ENCODE measurements at places on chromosomes 4 and X.

- no peak for DNase-seq
Measured at GRCh38 chrX:149493567-149494562, 11.2 kb downstream of the IDS start.

DNA sequence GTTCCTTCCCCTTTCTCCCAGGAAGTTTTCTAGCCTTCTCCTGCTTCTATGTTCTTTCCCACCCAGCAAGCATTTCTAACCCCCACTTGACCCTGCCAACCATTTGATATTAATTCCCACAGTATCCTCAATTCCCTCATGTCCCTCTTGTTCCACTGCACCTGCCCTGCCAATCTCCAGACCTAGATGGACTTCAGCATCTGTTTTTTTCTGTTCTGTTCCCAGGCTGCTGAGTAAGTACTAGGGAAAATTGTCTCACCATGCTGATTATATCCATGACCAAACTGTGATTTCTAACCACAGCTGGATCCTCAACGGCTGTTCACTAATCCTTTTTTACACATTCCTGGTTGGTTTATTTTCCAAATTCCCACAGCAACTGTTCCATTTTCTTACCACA lies 37.7 kb downstream of the CLCN5 start:
- no peak for DNase-seq

DNA sequence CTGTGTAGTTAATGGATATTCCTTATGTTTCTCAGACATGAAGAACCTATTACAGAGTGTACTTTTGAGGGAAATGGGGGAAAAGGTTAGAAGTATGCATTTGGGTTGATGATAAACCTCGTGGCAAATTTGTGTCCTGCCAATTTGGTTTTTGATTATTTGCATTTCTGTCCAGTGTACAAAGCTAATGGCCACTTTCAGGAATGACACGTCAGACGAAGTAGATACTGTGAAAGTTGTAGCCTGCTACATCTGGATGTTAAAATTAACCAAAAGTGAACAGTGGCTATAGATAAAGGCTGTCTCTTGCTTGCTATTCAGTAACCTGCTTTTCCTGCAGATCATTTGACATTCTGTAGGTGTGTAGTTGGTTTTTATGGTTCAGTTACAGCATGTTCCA lies 1.0 kb downstream of the PRDX4 start:
- no peak for DNase-seq

GRCh38 chr4:123922847-123923246 lies 526.3 kb downstream of the SPRY1 start:
- DNase-seq = no peak

- DNase-seq = no peak
Measured at GRCh38 chr4:3313556-3314228, 20.9 kb downstream of the RGS12 start.

- no peak for DNase-seq
Measured at GRCh38 chr4:128220286-128221235, 67.1 kb downstream of the PGRMC2 start.

GRCh38 chr4:89541998-89542397 lies 234.4 kb upstream of the GPRIN3 start:
- DNase-seq = no peak

DNA sequence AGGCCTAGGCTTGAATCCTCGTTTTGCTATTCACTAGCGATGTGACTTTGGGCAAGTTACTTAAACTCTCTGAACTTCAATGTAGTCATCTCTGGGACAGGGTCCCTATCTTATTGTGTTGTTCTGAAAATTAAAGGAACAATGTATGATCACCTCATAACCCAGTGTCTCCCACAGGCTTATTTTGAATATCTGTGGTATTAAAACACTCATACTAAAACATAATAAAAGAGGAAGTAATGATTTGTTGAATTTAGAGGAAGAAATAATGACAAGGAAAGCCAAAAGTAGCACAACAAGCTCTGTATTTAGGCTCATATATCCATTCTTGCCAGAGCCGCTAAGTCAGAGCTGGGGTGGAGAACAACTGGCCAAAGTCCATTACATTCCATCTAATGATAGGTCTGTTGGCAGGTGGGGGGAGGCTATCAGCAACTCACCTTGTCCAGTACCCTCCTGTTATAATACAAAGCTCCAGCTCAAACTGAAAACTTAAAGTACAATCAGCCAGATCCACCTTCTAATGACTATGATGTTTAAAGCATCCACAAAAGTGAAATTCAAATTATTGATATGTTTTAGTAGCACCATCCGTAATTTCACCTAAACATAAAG lies 64.5 kb upstream of the LSM6 start:
- DNase-seq = no peak

- DNase-seq = no peak
Measured at GRCh38 chr4:24831637-24832036, 36.3 kb downstream of the SOD3 start.

DNA sequence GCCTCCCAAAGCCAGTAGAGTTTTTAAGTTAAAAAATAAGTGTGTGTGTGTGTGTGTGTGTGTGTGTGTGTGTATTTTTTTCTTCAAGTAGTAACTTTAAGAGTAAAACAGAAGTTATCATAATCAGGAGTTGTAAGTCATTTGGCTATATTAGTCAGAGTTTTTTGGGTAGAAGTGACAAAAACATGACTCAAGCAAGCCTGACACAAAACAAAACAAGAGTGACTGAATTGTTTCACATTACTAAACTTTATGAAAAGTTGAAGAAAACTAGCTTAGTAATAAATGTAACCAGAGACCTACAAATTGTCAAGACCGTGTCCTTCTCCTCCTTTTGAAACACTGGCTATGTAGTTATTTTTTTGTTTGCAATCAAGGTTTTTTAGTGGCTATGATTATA lies 738.0 kb upstream of the PITX2 start:
- DNase-seq = no peak

DNA sequence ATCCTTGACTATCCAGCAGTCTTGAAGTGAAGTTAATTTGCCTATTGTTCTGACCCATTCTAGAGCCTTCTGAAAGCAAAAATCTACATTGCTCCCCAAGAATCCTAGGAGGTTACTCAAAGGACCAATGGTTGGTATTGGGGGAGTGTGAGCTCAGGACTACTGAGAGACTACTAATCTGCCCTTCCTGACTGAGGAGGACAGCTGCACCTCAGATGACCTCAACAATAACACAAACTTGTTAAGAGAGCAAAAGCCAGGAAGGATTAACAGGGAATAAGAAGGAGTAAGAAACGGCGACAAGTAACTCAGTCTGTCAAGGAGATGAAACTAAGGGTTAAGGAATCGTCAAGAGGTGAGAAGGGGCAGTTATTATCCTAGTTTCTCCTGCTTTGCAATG lies 43.4 kb downstream of the IDS start:
- DNase-seq = no peak

- DNase-seq = no peak
Measured at GRCh38 chrX:153772316-153773217, 8.3 kb upstream of the SRPK3 start.

DNA sequence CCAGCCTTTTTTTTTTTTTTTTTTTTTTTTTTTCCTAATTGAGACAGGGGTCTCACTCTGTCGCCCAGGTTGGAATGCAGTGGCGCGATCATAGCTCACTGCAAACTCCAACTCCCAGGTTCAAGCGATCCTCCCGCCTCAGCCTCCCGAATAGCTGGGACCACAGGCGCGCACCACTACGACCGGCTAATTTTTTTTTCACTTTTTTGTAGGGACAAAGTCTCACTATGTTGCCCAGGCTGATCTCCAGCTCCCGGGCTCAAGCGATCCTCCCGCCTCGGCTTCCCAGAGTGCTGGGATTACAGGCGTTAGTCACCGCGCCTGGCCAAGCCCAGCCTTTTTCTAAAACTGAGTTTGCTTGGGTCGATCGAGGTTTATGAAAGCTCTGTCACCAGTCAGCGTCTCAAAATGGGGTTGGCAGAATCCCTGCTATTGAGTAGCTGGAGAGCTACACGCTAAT lies 1.3 kb upstream of the OTUD5 start:
- DNase-seq = no peak

- DNase-seq = no peak
Measured at GRCh38 chr4:123546573-123547060, 150.0 kb downstream of the SPRY1 start.

- no peak for DNase-seq
Measured at GRCh38 chr4:71958978-71959377, 72.8 kb upstream of the NPFFR2 start.

GRCh38 chr4:160983035-160983434 lies 1180.8 kb downstream of the FSTL5 start:
- no peak for DNase-seq

DNA sequence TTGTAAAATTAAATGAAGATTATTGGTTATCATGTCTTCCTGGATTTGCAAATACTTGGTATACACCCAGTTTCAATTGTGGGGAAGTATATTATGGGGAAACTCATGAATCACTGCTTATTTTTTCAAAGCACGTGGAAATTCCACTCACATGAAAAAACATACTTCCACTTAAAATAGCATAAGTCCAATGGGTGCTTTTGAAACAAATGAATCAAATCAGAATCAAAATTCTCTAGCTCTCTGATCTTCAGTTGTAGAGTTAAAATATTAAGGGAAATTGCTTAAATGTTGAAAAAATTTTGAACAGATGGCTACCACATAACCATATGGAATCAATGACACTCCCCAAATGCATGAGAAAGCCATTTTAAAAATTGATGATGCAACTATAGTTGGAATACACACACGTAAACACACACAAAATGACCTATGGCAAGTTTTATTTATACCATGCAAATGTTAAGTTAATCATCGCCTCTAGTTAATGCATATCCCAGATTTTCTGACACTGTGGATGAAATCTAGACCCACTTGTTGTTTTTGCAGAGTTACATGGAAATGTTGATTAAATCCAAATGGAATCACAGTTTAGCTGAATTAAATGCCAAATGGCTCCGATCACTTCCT lies 93.2 kb downstream of the ARSF start:
- DNase-seq = no peak

DNA sequence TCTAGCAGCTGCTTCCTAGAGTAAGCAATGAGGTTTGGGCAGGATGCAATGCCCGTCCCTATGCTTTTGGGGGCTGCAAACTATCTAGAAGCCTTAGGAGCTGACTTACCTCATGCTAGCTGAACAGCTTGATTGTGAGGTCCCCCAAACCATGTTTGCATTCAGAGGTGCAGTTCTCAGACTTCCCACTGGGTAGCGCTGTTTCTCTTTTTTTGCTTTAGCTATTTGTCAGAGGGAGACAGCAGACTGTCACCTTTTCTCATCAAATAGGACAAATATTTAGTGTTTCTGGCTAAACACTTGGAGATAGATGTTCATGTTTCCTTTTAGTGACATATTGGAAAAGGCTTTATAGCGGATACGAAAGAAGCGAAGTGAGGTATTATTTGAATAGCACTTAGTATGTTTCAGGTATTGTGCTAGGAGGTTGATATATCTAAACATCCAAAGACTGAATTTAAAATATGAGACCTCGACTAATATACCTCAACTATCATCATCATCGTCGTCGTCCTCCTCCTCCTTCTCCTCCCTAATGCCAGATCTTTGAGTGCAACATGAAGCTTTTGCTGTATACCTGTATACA lies 18.7 kb upstream of the TMEM192 start:
- peak; percentile 0 for DNase-seq

- no peak for DNase-seq
Measured at GRCh38 chr4:55386073-55386472, 9.7 kb upstream of the TMEM165 start.

DNA sequence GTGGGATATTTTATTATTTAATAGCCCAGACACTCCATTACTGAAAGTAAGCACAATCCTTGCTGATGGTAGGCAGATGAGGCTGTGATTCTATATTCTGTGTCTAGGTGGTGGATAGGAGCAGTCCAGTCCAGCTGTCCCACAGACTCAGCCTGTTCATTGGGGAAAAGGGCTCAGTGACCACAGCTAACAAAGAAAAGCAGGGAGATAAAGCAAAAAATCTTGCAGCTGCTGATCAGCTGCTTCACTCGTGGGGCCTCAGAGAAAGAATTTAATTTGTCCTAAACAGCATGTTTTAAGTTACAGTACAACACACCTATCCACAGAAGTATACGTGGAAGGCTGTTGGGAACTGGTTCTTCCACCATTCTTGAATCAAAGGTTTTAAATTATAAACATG lies 40.7 kb upstream of the ANK2 start:
- no peak for DNase-seq

DNA sequence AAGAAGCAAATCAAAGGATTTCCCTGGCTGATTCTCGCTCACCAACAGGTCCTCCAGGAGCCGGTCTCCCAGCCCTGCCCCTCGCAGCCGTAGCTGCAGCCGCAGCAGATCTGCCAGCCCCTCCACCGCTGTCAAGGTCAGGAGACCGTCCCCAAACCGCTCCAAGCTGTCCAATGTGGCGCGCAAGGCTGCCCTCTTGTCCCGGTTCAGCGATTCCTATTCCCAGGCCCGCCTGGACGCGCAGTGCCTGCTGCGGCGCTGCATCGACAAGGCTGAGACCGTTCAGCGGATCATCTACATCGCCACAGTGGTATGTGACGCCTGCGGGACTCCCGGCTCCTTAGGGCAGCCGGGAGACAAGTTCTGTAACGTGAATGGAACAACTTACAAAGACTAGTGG lies 25.6 kb downstream of the SPATA18 start:
- no peak for DNase-seq

DNA sequence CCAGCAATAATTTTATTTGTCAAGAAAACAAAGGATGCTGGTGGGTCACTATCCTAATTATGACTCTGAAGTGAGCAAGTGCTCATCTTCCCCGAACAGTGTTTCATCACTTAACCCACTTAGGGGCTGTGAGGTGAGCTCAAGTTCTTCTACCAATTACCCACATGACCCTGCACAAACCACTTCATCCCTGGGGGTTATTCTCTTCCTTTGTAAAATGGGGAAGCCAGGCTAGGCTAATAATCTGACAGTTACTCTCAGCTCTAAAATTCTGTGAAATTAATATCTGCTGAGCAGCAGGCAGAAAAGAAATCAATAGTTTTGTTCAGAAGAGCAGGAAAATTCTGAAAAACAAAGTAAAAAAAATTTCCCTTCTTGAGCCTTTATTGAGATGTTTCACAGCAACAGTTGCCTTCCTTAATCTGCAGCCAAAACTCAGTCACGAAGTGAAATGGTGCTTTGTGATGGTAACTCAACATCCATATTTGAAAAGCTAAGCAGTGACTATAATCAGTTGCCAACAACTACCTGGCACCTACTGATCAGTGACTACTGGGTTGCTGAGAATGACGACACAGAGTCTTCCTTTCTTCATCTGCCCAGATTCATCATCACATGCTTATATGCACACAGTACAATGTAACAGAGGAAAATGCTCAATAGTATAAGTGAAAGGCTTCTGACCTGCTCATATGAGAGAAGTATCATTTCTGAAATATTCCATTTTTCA lies 24.1 kb downstream of the ATP8A1 start:
- DNase-seq = no peak

Data from NCI-H2171 (cell line).